Activated CD4-positive, alpha-beta T cell treated with anti-CD3 and anti-CD28 coated beads, Interleukin-2, amount 50 U/mL, for 24 hours (primary cell): ENCODE measurements at places on chromosomes 3 and 15.

- DNase-seq, result no peak
Observed at GRCh38 chr3:193894121-193894863, 241.7 kb upstream of the HES1 start.

DNA sequence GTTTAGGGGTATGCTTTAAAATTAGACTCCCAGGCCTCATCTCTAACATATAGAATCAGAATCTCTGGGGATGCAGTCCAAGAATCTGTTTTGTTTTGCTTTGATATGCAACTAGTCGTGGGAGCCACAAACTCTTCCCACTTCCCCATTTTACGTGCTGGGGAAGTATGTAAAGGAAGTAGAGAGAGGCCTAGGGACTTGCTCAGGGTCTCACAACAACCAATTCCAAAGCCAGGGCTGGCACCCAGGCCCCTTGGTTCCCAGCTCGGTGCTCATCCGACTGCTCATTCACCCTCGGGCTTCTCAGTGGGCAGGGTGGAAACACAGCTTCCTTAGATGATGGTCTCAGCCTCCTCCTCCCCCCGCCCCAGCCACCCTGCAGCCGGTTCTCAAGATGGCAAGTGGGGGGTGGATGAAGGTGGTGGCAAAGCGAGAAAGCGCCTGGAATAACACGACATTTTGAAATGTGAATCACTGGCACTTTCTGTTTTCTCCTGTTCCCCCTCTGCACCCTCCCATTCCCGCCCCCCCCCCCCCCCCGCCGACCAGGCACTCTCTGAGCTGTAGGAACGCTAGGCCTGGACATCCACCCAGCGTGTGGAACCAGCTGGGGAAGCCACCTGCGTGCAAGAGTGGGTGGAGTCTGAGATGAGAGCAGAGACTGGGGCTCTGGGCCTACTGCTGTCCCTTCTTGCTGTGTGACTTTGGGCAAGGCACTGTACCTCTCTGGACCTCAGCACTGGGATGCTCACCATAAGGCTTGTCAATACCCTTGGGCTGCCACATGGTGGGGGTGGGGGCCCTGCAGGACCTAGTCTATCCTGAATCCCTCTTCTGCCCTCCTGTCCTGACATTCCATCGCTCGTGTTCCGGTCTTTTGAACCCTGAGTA lies 214.5 kb downstream of the RPLP1 start:
- DNase-seq, result no peak

- DNase-seq, result no peak
Observed at GRCh38 chr3:10683106-10683505, 132.9 kb upstream of the SLC6A11 start.

GRCh38 chr3:70298385-70298784 lies 14.1 kb downstream of the MDFIC2 start:
- no peak for DNase-seq

GRCh38 chr3:71694358-71694999 lies 30.7 kb downstream of the EIF4E3 start:
- DNase-seq, result no peak

DNA sequence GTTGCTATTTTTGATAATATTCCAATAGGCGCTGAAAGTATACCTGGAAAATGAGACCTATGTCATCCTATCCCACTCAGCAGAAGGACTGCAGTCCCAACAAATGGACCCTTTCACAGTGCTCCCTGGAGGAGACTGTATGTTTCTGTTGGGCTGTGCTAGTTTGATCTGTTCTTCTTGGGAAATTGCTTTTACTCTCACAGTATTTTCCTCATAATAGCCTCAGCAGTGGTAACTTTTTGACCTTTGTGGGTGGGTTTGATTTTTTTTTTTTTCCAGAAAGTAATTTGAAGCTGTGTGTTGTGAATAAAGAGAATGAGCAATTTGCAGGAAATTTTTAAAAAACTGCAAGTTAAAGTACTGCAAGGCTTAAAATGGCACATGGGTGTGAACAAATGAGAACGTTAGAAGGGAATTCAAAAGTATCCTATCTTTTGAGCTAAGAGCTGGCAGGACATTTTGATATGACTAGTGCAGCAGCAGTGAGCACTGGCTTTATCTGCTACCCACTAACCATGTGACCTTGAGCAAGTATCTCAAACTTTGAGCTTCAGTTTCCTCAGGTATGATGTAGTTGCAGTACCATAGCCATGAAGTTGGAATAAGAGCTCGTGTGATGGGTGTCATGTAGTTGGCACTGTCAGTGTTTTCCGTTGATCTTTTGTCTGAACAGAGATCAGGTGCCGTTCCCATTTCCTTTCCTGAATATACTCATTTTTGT lies 118.4 kb downstream of the ATG7 start:
- DNase-seq, result no peak

DNA sequence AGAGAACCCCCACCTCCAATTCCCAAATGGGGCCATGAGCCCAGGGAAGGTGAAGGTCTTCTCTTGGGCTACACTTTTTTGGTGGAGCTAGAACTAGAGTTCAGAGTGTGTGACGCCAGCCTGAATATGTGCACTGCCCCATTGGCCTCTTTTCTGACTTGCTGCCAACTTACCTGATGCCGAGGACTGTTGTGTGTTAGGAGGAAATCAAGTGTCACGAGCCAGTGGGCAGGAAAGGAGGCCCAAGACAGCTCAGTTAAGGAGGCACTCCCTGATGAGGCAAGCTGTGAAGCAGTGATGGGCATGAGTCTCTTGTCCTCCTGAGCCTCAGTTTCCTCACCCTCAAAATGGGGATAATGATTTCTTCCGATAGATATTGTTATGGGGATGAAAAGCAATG lies 107.8 kb downstream of the ANP32A start:
- no peak for DNase-seq

DNA sequence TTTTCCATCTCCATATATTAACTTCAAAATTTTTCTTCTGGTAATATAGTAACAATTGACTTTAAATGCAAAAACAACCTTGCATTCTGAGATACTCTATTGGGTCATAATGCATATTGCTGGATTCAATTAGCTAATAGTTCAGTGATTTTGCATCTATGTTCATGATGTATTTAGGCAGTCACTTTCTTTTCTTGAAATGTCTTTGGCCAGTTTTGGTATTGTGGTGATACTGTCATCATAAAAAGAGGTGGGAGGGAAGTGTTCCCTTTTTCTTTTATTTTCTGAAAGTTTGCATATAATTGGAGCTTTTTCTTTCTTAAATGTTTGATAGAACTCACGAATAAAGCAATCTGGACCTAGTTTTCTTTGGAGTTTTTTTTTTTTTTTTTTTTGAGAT lies 67.4 kb upstream of the ZNF148 start:
- no peak for DNase-seq

- DNase-seq, result no peak
Observed at GRCh38 chr3:23325466-23326065, 122.4 kb downstream of the UBE2E2 start.

DNA sequence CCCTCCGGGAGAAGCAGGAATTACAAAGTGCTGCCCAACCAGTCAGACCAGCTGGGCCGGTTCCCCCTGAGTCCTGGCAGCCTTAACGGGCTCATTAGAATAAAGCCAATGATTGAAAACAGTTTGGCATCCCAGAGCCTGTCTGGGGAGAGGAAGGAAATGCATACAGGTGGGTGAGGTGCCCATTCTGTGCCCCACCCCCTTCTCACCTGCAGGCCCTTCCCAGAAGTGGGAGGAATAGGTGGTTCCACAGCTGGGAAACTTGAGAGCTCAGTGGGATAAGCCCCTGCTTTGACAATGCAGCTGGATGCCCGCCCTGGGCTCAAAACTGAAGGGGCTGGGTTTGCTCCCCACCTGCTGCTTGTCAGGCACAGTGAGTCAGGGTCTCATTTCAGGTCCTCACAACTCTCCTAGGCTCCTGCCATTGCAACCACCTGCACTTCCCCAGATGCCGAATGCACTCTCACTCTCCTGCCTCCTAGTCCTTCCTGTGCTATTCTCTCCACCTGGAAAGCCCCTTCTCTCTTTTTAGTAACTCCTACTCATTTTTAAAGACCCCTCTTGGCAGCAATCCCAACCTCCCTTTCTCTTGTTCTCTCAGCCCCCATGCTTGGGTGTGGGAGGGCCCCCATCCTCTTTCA lies 5.5 kb upstream of the BUB1B start:
- no peak for DNase-seq

DNA sequence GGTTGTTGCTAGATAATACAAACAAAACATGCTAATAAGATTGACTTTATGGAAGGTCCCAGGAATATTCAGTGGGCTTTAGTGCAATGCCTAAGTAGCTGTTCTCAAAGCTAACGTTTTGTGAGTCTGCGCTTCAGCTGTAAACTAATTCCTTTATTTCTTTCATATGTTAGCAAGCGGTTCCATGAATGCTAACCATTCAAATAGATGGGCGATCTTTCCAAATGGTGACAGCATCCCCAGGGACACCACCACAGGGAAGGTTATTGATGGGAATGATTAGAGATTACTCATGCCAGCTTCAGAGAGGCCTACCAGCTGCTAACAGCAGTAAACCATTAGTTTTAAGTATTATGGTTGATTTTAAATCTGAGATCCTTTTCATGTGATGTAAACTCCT lies 405.7 kb upstream of the MCTP2 start:
- DNase-seq, result no peak

- no peak for DNase-seq
Observed at GRCh38 chr3:123130079-123130750, 63.4 kb downstream of the PDIA5 start.

DNA sequence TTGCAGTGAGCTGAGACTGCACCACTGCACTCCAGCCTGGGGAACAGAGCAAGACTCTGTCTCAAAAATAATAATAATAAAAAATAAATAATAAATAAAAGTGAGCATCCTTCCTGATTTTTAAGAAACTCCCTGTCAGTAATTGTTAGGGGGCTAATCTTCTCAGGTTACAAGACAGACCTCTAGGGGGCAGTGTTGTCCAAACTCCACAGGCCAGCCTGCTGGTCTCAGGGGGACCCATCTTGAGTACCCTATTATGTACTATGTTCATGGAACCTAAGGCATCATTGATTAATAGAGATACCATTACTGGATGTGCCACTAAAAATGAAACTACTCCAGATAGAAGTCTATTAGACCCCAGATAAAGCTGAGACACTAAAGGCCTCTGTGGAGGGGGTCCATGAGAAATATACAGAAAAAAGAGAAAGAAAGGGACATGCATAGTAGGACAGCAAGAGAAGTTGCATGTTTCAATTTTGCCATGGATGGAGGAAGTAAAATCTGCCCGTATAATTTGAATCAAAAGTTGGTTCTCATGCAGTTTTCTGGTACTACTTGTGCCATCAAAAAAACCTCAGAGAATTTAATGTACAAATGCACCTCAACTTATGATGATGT lies 85.5 kb upstream of the CDV3 start:
- DNase-seq, result peak; percentile 54

DNA sequence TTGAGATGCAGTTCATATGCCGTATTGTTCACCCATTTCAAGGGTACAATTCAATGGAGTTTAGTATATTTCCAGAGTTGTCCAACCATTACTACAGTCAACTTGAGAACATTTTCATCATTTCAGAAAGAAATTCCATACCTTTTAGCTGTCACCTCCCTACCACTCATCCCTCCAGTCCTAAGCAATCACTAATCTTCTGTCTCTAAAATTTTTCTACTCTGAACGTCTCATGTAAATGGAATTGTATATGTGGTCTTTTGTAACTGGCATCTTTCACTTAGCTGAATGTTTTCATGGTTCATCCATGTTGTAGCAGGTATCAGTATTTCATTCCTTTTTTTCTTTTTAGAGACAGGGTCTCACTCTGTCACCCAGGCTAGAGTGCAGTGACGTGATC lies 51.1 kb downstream of the CMTM7 start:
- no peak for DNase-seq

- DNase-seq, result no peak
Observed at GRCh38 chr3:120114981-120115380, 20.7 kb upstream of the GSK3B start.
